ENCODE measurements at places on chromosomes 16 and 17.

GRCh38 chr17:17722081-17722905 is 41.0 kb downstream of the RAI1 start:
- peak; percentile 49 for DNase-seq

- DNase-seq = no peak
These were observed 38.4 kb upstream of the FOXF1 start for GRCh38 chr16:86471896-86472295.

GRCh38 chr16:8964462-8964861 is 756 bp upstream of the USP7 start:
- DNase-seq = no peak

DNA sequence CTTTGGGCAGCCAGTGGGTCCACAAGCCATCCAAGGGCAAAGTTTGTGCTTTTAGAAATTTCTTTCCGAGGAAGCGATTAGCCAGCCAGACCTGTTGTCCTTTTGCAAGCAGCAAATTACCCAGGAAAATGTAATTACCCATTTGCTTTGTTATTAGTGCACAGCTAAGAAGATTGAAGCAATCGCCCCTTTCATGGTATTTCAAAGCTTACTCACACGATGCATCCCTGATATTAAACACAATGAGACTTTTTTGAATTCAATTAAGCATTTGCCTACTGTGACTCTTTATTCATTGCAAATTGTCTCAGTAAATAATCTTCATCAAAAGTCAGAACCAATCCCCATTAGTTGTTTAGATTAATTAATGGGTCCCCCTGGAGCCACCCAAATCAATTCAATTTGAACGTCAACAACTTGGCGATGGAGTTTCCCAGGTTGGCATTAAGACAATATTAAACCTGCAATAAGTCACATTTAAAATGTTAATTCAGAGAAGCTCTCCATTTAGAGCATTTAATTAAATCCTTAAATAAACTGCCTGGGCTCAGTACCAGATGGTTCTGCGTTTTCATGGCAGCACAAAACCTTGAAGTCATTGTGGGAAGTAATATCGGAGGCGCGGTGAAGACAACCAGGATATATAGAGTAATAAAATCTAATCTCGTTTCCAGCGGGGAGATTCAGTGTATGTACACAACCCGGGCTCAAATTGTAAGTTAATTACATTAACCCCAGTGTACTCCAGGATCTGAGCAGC is 366.2 kb upstream of the TNRC6C start:
- no peak for DNase-seq

DNA sequence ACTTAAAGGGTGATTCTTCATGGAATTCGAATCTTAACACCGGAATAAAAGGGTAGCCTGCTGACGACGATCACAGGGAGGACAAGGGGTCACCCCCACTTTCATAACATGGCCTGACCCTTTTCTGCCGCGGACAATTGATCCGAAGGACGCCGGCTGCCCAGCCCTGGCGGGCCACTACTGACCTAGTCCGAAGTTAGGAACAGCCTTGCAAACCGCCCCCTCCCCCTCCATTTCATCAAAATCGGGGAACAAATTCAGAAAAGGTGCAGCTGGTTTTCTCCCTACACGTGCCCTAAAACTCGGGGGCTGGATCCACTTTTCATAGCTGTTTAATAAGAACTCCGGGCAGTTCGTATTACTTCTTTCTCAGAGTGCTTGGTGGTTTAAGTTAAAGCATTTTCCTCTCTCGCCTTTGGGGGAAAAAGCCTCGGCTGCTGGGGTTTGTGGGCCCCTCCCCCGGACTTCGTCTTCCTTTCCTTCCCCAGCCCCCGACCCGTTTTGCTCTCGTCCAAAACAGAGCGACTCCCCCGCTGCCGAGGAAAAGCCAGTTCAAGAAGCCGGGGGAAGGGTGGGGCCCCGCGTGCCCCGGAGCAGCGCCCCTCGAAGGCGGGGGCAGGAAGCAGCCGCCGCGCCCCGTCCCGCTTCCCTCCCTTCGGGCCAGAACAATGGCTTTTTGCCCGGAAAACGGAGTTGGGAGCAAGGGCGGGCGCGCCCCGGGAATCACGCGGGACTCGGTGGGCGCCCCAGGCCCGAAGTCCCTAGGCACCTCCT is 641 bp upstream of the CBX2 start:
- DNase-seq = peak; percentile 96

- DNase-seq = peak; percentile 84
These were observed 23.7 kb downstream of the PIPOX start for GRCh38 chr17:29066606-29067005.

DNA sequence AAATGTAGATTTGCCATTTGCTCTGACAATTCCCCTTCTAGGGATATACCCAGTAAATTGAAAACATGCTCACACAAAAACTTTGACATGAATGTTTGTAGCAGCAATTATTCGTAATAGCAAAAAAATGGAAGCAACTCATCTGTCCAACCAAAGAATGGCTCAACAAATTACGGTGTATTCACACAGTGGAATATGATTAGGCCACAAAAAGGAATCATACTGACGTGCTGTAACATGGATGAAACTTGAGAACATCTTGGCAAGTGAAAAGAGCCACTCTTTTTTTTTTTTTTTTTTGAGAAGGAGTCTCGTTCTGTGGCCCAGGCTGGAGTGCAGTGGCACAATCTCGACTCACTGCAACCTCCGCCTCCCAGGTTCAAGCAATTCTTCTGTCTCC is 24.1 kb upstream of the SPNS3 start:
- DNase-seq = peak; percentile 57

DNA sequence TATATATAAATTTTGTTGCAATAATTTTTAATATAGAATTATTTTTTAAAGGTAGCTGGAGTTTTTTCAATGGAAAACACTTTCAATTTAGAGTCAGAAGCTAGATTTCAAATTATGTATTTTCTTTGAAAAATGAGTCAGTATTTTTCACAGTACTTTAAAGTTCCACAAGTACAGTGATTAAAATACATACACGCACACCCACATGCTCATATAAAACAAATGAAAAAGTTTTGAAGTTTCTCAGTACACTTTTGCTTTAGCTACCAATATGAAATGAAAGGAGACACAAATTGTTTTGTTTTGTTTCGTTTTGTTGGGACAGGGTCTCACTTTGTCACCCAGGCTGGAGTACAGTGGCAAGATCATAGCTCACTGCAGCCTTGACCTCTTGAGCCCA is 98.6 kb downstream of the CYB561 start:
- DNase-seq = no peak

DNA sequence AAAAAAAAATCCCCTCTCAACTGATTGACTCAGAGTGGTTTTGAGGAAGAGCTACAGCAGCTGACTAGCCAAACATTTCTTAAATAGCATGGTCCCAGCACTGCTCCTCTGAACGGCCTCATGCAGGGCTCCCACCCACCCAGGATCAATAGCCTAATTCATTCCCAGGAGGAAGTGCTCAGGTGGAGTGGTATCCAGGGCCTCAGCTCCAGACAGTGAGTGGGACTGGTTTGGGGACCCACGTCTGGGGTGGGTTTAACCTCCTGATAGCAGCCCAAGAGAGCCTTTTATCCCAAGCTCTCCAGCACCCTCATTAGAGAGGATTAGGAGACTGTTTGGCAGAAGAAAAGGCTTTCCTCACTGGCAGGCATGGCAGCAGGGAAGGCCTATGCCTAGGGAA is 68.5 kb upstream of the CDH5 start:
- no peak for DNase-seq

GRCh38 chr17:20097330-20097729 is 88.2 kb downstream of the SPECC1 start:
- no peak for DNase-seq

DNA sequence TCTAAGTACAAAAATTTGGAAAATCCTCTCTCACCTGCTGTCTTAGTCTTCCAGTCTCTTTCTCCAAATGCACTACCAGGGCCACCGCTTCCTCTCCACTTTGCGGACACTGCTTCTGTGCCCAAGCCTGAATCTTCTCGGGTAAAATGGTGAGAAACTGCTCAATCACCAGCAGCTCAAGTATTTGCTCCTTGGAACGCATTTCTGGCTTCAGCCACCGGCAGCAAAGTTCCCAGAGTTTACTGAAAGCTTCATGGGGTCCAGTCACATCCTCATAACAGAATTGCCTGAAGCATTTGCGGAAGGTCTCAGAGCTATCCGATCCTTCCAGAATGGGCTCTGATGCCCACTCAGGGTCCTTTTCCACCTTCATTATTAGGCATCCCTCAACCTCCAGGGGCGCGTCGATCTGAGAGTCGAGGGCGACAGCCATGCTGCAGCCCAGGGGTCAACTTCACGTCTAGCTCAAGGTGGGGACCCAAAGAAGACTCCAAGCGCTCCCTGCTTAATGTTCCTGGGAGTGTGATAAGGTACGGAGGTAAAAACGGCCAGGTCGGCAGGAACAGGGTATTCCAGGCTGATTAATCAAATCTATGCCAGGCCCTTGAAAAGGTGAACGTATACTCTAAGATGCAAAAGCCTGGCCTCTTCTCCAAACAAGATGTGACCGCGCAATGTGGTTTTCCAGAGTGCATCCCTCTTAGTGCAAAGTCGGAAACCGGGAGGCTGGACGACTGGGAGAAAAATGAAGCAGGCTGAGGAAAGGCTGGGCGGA is 763 bp downstream of the ZKSCAN2 start:
- peak; percentile 2 for DNase-seq

GRCh38 chr17:78817123-78817522 is 23.5 kb downstream of the USP36 start:
- DNase-seq = no peak

GRCh38 chr17:75565066-75565465 is 22.5 kb upstream of the MYO15B start:
- DNase-seq = no peak

DNA sequence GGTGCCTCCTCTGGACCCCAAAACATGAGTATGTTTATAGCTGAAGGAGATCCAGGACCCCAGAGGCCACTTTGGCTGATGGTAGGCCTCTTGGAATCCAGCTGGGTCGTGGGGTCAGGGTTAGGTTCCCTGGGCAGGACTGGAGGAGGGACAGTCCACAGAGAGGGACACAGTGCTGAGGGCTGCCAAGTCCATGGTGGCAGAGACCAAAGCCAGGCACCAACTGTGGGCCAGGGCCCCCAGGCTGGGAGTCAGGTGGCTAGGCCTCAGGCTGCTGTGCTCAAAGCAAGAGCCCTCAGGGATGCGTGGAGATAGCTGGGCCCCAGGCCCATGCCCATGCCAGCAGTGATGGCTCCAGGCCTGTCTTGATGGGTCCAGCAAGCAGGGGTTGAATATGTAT is 44.1 kb downstream of the RAB11FIP4 start:
- DNase-seq = no peak

GRCh38 chr17:10370016-10370608 is 2.7 kb downstream of the MYH13 start:
- no peak for DNase-seq

GRCh38 chr17:6695565-6695964 is 17.6 kb downstream of the SLC13A5 start:
- DNase-seq = no peak

DNA sequence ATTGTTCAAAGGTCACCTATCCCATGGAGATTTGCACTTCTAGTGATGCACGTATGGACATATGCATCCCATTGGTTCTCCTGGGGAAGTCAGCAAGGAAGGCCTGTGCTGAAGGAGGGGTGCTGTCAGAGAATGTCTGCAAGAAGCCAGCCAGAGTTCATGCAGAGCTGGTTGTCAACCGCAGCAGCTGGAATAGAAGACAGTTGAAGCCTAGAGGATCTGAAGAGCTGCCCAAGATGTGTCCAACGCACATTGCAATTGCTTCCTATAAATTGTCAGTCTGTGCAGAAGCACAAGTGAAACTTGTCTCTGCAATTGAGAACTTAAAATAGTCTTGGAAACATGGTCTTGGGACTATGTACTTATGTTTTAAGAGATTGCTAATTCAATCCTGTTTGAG is 82.1 kb upstream of the CNTNAP4 start:
- DNase-seq = no peak

- DNase-seq = no peak
These were observed 3.1 kb upstream of the IGFBP4 start for GRCh38 chr17:40440166-40440565.

GRCh38 chr17:43720311-43721060 is 38.1 kb downstream of the SOST start:
- peak; percentile 24 for DNase-seq

DNA sequence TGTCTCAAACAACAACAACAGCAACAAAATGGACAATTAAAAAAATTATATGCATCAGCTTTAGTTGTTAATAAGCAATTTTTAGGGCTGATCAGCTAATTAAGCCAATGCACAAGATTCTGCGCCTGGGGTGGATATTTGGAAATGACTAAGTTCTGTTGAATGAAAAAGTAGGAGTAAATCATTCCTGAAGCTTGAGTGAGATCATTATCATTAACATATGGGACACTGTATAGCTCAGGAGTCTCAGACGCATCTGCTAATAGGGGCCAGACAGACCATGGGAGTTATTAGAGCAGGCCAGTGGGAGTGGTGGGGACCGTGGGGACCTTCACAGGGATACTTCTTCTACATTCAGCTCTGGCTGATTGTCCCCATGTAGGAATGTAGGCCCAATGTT is 22.8 kb downstream of the IRX5 start:
- DNase-seq = no peak

- no peak for DNase-seq
These were observed 203.5 kb upstream of the GOT2 start for GRCh38 chr16:58937661-58938060.

GRCh38 chr16:66549284-66550131 is at the start of gene TK2:
TK2 (minus strand) TSS chr16:66550122; CDS start chr16:66550061, 61 bp downstream.
- DNase-seq = peak; percentile 44
